NCI-H187 treated with DMSO at 0.1 percent for 48 hours (cell line): ENCODE measurements at places on chromosomes 7 and 10.

DNA sequence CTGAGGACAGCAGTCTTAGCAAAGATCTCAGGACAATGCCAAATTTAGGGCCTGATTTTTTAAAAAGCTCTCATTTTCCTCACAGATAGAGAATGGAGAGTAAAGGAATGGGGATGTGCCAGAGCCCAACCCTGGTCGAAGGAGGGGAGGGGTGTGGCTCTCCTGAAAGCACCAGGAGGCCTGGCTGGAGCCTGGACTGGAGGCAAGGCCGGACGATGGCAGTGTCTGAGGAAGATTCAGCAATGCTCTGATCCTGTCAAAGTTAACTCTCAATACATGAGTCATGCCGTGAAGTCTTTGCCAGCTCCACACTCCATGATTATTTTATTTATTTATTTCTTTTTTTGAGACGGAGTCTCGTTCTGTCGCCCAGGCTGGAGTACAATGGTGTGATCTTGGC is 108.3 kb downstream of the UPF2 start:
- no peak for DNase-seq

GRCh38 chr7:510131-510481 is 9.5 kb downstream of the PDGFA start:
- DNase-seq = no peak

DNA sequence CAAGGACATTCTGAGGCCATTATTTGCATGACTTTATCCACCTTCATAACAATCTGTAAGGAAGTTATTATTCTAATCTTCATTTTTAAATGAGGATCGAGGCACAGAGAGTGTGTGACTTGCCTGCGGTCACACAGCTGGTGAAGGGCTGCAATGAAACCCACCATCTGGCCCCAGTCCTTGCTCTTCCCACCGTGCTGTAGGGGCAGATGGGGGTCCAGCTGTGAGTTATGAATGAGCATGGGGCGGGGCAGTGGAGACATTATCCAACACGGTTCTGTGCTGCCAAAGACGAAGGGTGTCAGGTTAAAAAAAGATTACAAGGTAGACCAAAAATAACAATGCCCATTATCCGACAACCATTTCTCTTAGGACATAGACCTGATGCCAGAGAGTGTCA is 417.5 kb upstream of the MGMT start:
- DNase-seq = no peak

DNA sequence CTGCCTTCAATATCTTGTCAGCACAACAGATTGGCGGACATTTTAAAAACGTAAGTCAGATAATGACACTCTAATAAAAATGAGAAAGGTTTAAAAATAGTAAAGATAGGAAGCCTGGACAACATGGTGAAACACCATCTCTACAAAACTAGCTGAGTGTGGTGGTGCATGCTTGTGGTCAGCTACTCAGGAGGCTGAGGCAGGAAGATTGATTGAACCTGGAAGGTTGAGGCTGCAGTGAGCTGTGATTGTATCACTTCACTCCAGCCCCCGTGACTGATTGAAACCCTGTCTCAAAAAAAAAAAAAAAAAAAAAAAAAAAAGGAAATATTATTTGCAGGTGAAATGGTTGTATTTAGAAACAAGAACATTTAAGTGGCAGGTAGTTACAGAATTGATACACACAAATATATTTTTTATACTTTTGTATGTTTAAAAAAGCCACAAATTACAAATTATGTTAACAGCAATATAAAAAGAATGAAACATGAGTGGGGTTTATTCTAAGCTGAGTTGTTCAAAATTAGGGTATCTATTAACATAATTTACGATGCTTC is 141.9 kb downstream of the ADK start:
- no peak for DNase-seq

GRCh38 chr10:11414314-11415038 is 197.0 kb downstream of the USP6NL start:
- DNase-seq = no peak

DNA sequence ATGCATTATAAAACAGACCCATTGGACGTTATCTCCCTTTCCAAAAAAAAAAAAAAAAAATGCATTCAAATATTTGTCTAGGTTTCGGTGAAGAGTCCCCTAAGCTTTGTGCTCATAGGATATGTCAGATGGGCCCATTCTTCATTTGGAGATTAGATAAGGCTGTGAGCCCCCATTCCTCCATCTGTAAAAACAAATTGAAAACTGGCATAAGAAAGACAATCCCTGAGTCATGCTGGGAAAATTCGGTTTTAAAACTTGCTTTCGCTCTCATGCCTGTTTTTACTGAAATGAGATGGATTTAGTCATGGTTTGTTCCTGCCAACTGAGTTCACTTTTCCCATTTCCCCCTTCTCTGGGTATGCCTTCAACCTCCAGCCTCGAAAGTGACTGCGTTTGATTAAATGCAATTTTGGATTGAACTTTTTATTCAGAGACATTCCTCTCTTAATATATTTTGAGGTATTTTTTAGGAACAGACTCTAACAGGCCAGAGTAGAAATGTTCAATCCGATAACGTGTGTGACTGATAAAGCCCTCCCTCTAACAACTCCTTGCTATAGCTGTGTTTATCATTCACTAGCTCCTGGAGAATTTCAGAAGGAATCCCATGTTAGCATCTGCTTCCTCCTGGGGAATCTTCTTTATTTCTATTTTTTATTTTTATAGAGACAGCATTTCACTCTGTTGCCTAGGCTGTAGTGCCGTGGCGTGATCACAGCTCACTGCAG is 190.9 kb upstream of the LYZL2 start:
- DNase-seq = no peak

DNA sequence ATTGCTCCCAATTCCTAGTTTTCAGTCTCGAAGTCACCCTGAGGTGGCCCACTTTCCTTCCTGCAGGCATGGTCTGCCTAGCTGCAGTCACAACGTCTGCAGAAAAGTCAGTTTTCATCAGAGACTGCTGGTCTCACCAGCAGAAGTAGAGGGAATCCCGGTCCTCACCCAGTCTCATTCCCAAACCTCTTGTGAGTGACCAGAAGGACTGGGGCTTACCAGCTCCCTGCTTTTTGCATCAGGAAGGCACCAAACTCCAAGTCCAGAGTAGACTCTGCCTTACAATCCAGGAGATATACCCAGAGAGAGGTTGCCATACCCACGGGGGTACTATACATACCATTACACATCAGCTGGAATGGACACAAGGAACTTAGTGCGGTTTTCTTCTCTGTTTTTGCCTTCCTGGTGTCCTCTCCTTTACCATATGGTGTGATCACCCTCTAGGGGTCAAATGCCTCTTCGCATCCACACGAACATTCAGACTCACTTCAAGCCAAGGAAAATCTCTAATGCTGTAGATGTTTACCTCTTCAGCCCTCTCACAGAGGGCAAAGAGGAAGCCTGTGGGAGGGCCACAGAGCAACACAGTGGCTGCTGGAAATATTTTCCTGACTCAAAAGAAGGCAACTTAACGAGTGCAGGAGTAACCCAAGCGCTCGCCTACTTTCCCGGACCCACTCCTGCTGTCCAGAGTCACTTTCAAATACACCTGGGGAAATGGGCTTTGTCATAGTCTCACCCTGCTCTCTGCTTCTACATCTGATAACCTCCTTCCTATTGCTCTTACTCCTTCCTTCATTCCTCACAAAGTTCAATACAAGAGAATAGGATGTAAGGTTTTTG is 220.9 kb downstream of the C7orf25 start:
- DNase-seq = no peak

DNA sequence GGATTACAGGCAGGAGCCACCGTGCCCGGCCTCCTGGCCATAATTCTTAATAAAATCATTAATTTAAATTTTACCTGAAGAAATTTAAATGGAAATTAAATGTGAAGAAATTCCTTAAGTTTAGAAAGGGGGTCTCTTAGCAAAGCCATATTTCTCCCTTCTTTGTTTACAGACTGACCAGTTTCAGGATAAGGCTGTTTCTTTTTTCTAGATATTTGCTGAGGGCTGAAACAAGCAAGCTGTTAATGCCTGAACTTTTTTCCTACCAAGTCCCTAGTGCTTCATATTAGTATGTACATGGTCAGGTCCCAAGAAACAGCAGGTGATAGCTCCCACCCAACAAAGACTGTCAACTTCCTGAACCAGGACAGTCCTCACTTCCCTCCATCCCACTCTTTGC is 18.1 kb upstream of the PDIA4 start:
- DNase-seq = no peak

- no peak for DNase-seq
These were observed 78.6 kb downstream of the MAD1L1 start for GRCh38 chr7:2154121-2154520.

GRCh38 chr7:134182078-134182477 is 54.9 kb downstream of the LRGUK start:
- no peak for DNase-seq

GRCh38 chr7:54843841-54844355 is 84.9 kb upstream of the SEC61G start:
- no peak for DNase-seq

DNA sequence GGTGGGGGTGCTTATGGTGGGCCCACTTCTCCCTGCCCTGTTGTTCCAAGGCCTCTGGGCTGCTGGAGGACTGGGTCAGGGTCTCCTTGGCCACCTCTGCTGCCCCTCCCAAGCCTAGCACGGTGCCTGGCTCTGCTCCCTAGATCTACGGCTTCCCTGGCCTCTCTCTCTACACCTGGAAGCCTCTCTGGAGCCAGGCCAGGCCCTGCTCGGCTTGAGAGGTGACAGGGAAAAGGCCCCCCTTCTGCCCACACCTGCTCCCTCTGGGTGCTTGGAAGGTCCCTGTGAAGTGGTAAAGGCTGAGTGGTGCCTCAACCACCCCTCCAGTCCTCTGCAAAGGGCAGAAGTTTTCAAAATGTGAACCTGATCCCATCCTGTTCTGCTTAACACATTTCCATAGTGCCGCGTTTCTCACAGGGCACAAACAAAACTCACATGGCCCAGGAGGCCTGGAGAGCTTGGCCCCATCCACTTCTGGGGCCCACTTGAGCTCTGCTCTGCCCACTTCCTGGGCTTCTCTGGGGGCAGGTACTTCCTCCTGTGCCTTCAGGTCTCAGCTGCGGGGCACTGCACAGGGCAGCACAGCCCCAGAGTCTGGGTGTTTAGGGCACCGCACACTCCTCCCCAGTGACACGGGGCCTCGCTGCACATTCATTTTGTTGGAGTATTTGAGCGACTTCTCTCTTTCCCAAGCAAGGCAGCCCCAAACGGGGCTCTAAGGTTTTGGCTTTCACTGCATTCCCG is 169.9 kb downstream of the PIP4K2A start:
- no peak for DNase-seq

DNA sequence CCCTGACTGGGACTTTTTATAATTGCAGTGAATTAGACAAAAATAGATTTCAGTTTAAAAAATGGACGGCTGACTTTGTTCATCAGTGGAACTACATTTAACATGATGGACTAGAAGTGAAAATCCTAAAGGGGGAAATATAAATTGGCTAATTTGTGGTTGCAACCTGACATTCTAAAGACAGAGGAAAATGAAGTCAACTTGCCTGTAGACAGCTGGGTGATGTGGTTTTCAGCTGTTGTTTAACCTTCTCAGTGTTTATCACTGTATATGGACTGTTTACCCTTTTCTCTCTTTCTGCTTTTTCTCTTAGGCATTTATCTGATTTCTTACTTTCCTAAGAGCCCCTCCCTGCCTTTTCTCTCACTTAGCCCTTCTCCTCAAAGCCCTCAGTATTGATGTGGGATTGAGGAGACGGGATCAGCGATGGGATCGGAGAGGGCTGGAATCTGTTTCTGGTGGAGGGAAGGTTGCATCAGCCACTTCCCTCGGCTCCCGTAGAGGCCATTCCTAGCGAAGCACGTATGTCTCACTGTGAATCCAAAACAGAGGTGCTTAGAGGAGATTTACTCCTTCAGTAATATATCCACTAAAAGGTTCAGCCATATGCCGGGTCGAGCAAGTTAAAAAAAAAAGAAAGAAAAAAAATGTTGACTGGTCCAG is 109.0 kb upstream of the KLF6 start:
- no peak for DNase-seq

- DNase-seq = no peak
These were observed 9.1 kb downstream of the CACNA2D1 start for GRCh38 chr7:82434275-82435022.

DNA sequence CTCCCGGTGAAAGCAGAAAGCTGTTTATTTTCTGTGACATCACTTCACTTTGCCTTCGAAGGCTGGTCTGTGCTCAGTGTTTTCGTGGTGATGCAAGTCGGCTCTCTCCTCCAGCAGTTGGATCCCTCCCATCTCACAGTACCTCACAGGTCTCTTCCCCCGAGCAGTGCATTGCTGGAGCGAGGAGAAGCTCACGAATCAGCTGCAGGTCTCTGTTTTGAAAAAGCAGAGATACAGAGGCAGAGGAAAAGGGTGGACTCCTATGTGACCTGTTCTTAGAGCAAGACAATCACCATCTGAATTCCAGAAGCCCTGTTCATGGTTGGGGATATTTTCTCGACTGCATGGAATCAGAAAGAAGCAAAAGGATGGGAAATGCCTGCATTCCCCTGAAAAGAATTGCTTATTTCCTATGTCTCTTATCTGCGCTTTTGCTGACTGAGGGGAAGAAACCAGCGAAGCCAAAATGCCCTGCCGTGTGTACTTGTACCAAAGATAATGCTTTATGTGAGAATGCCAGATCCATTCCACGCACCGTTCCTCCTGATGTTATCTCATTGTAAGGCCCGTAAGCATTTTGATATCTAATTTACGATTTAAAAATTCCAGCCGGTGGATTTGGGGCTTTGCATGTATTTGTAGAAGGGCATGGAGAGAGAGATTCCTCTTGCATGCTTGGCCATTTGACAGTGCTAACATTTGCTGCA is at the start of gene LGI1:
TSS of gene LGI1 (plus strand) at position 136 of the 707 bp plus-strand sequence. CDS start at position 345, 209 bp downstream.
- no peak for DNase-seq

GRCh38 chr10:79248341-79249185 is 98.7 kb upstream of the PPIF start:
- no peak for DNase-seq

GRCh38 chr10:14569274-14570060 is 205.2 kb downstream of the FAM107B start:
- no peak for DNase-seq

DNA sequence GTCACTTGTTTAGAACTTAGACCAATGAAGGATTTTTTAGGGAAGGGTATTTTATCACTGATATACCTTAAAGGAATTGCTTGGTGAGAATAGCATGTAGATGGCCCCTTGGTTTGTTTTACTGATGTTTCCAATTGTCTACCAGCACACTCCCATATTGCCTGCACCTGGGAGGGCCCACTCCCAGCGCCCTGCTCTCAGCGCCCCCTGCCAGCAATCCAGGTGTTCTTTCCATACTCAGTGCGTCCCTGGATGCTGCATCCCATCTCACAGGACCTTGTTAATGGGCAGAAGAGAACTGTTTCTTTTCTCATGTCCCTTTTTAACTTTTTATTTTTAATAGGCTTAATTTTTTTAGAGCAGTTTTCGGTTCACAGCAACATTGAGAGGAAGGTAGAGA is 24.1 kb upstream of the SFRP5 start:
- DNase-seq = no peak

- no peak for DNase-seq
These were observed 45.3 kb downstream of the DLG5 start for GRCh38 chr10:77881222-77881621.

GRCh38 chr7:131895541-131896164 is 339.2 kb upstream of the PODXL start:
- no peak for DNase-seq

DNA sequence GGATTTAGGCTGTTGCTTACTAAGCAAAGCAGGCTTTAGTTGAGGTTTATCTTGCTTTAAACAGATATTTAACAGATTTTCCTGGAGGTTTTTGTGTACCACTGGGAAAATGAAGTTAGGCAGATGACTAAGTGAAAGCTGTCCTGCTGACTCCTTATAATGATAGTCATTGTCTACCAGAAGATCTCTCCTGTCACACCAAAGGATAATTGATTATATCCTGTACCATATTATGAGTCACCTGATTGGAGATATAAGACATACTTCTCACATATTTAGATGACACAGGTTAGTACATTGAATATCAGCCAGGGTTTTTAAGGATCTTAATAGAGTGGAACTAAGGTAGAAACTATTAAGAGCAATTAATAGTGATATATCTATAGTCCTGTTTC is 68.4 kb downstream of the PTEN start:
- DNase-seq = no peak
